ENCODE measurements at places on chromosomes 6 and 20.
A peak's percentile ranks its signal among the peaks of the same experiment; 100 is the strongest.

GRCh38 chr20:51284176-51284575 is 258.3 kb downstream of the NFATC2 start:
- DNase-seq, result no peak

- no peak for DNase-seq
Measured at GRCh38 chr6:35090734-35091133, 50.4 kb downstream of the TCP11 start.

- no peak for DNase-seq
Measured at GRCh38 chr6:100796049-100796823, 84.9 kb downstream of the ASCC3 start.

GRCh38 chr20:56730003-56730402 is 100.9 kb downstream of the TFAP2C start:
- no peak for DNase-seq

DNA sequence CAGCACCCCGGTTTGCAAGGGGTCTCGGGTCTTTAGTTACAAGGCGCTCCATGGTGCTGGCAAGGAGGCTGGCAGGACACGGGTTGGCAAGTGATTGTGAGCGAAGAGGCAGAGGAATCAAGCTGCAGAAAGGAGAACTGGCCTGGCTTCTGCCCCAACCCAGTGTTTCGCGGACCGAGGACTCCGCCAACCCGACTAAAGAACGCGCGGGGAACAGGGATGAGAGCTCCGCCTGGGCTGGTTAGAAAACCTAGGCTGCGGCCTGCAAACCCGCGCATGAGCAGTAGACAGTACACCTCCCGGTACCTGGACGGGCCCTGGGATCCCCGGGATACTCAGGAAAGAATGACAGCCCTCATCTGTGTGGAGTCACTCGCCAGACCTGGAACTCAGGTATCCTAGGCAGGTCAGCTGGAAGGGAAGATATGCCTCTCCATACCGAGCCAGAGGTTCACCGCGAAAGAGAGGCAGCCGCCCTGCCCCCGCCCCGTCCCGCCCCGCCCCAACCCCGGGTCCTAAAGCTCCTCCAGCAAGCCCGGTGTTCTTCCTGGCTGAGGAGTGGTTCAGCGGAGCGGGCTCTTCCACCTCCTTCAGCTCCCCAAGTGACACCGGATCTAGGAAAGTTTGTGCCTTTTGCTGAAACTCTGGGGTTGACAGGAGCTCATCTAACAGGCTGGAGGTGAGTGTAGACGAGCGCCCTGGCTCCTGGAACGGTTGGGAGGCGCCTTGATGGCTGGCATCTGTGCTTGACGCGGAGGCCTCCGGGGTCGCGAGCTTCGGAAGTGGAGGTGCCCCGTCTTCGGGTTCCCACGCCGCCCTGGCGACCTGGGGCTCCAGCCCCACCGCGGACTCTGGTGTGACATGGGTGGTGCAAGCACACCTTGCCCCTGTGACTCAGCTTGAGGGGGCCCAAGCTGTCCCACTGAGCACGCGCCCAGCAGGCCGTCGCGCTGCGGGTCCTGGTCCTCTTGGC is 1847.3 kb upstream of the DEFB115 start:
- DNase-seq, result no peak

DNA sequence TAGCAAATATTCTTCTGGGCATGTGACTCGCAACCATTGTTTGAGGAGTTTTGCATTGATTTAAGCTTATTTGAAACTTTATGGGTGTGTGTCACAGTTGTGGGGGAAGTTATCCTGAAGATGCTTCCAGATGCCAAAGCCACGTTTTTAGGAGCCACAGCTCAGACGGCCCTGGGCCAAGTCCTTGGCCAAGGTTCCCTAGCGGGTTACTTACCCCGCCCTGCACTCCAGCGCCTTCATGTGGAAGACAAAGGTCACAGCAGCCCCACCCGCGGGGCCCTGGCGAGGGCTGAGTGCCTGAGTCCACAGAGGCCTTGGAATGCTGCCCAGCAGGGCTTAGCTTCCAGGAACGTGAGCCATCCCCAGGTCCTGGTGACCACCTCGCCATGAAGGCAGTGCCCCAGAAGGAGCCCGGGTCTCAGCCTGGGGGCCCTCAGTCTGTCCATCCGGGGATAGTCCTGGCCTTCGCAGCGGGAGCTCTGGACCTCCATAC is 308.3 kb downstream of the CDH4 start:
- no peak for DNase-seq

DNA sequence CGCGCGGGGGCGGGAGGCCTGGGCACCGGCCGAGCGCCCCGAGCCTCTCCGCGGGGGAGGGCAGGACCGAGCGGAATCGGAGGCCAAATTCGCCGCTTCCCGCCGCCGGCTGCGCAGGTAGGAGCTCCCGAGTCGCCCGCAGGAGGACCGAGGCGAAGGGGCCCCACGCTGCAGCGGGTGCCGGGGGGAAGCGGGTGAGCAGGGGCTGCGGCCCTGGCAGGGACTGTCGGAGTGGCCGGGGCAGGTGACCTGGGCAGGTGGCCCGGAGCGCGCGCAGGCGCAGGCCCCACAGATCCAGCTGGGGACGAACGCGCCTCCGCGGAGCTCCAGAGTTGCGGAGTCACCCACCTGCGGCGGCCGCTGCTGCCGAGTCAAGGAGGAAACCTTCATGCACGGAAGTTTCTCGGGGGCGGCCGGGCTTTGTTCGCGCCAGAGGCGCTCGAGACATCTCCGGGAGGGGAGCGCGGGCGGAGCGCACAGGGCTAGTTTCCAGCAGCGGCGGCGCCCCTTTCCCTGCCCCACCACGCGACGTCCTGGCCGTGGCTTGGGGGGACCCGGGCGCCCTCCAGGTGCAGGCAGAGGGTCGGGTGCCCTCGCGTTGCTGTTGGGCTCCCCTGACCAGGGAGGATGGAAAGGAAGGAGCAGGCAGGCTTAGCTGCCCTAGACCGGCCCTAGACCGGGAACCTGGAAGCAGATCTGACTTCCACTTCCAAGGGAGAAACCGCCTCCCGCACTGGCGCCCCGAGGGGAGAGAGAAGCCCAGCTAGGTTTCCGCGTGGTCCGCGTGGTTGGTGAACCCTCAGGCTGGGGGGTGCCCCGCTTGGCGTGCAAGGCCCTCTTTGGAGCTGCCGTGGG is 590 bp downstream of the SLCO4A1 start:
- DNase-seq, result peak; percentile 9

DNA sequence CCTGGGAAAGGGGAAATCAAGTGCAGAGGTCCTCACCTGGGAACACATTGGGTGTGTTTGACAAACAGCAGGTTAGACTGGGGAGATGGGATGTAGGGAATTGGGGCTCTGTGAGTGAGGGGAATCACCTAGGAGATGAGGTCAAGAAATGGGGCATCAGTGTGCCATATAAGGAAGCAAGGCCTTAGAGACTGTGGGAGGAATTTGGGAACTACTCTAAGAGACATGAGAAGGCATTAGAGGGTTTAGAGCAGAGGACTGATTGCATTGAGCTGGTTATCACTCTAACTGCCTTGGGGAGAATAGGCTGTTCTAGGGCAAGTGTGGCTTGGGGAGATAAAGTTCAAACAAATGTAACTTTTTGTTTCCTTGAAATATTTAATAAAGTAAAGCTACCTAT is 189.9 kb downstream of the EYA4 start:
- DNase-seq, result no peak

Data from fibroblast of gingiva (primary cell).